NCI-H1092 treated with DMSO at 0.1 percent for 48 hours (cell line): ENCODE measurements at places on chromosomes 7 and 10.

GRCh38 chr7:18566829-18567228 is 71.3 kb downstream of the HDAC9 start:
- no peak for DNase-seq

DNA sequence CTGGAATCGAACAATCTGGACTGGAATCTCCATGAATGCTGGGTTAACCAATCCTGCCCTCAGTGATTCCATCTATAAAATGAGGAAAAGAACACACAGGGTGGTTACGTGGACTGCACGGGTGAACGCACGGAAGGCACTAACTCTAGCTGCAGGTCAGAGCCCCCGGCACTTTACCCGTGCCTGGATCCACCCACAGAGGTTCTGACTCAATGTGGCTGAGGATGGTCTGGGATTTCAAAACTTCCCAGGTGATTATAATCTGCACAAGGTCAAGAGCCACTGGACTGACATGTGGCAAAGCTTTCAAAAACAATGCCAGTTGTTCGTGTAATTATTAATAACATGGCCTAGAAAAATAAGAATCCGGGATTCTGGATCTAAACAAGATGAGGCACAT is 29.2 kb downstream of the KIAA1549 start:
- no peak for DNase-seq

DNA sequence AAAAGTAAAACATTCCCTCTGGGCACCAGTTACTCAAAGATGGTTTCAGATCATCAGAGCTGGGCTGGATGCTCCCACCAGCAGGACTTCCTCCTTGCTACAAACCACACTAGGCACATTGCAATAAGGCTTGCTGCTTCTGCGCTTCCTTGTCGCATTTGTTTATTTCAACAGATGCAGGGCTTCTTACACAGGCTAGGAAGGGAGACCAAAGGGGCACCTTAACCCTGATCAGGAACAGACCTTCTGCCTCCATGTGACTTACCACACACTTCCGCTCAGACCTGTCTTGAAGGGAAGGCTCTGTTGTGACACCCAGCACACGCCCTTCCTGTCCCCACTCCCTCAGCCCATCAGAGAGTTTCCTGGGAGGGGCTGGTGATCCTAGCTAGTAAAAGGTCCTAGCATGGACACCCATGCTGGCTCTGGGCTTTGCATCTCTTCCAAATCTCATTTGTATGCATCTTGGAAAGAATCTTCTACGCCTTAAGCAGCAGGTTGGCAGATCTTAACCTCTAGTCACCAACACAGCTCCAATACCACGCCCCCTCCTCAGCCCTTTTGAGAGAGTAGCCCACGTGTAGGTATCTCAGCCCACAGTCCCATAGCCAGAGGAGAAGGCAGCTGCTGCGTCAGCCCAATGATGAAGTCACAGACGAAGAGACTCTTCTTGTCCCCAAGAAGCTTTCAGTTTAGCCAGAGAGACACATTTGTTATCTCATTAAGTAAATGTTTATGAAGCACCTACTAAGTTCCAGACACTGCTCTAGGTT is 47.1 kb upstream of the SVIL start:
- no peak for DNase-seq

DNA sequence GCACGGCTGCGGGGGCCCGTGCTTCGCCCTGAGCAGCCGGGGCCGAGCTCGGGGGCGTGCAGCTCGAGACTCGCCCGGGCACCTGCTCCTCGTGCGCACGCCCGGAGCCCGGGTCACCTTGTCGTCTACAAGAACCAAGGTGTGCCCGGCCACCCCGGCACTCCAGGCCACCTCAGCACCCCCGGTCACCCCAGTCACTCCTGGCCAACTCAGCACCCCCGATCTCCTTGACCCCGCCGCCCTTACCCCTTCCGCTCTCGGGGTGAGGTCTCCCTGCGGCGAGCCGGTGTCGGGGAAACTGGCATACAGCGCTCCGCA is 268 bp upstream of the IGFBP3 start:
- DNase-seq, result no peak

- DNase-seq, result no peak
Observed at GRCh38 chr10:24908793-24909423, 43.5 kb downstream of the PRTFDC1 start.

- DNase-seq, result no peak
Observed at GRCh38 chr10:91761721-91762120, 36.5 kb upstream of the TNKS2 start.

DNA sequence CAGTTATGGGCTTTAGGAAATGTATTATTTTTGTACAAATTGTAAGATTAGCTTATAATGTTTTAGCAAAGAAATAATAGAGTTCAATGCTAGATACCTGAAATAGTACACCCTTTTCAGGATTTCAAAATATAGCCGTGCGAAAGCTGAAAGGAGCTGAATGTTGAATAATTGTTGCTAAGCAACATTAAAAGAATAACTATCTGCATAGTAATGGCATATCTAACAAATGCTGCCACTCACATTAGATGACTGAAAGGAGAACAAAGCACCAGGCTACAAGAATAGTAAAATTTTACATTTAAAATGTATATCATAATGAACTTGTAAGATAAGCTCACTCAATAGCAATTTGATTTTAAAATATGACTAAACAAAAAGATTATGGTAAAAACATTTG is 82.5 kb downstream of the SDHAF3 start:
- no peak for DNase-seq

DNA sequence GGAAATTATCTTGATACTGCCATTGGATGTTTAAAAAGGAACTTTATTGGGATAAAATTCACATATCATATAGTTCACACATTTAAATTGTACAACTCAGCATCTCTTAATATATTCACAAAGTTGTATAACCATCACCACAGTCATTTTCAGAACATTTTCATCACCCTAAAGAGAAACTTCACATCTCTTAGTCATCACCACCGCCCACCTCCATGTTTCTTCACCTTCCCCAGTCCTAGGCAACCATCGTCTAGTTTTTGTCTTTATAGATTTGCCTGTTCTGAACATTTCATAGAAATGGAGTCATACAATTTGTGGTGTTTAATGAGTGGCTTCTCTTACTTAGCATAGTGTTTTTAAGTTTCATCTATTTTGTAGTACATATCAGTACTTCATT is 96.6 kb downstream of the ANKRD30A start:
- DNase-seq, result no peak

- DNase-seq, result no peak
Observed at GRCh38 chr10:102783568-102783967, 39.8 kb downstream of the WBP1L start.

- DNase-seq, result no peak
Observed at GRCh38 chr10:3051692-3052091, 15.7 kb upstream of the PFKP start.

GRCh38 chr10:116311706-116312490 is 12.3 kb upstream of the CCDC172 start:
- no peak for DNase-seq

DNA sequence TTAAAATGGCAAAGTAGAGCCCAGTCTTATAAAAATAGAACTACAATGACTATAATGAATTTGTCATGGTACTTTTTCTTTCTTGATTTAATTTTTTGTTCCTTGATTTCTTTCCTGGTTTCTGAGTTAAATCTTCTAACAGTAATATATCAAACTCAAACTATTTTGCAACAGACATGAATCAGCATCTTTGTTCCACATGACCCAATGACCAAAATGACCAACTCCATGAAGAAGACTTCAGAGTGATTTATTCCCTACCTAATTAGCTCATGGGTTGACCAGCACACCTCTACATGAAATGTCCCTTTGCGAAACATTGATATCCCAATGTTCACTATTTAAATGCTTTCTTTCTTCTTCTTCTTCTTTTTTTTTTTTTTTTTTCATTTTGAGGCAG is 30.9 kb downstream of the NMT2 start:
- DNase-seq, result no peak

DNA sequence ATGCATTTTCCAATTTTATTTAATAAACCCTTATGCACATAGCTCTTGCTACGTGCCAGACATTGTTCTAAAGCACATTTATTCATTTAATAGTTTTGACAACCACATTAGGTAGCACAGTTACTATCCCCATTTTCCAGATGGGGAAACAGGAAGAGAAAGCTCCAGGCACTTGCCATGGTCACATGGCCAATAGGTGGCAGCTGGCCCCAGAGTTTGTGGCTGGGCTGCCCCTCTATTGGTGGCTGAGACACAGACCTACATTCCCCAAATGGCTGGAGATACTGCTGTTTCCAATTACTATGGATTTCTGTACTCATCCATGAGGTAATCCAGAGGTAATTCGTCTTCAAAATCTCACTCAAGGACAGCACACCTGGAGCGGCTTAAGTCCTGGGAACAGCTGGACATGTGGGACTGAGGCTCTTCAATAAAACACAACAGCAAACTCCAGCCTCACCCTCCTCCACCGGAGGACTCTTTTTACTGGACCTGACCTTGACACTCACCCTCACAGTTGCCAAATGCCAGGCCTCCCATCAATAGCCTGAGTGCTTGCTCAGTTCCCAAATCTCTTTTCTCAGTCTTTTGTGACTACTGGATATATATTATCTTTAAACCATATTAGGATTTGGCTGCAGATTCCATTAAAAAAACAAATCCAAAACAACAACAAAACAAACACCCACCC is 106.1 kb downstream of the CLEC2L start:
- DNase-seq, result no peak

DNA sequence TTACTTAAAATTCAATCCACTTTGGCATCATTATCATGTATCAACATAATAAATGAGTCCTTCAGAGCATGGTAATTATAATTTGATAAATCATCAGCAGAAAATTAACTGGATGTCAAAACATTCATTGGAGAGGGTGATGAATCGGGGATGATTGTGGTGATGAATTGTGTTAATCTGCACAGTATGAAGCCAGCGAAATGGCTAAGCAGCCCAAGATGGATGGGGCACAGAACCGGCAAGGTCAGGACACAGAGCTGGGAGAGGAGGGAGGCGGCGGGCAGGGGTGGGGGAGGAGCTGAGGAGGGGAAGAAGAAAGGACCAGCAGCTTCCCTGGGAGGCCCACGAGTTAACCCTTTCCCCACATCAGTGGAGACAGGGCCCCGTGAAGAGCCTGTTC is 536.1 kb downstream of the LRMDA start:
- no peak for DNase-seq

- DNase-seq, result no peak
Observed at GRCh38 chr7:13259930-13260329, 572.5 kb downstream of the ARL4A start.

DNA sequence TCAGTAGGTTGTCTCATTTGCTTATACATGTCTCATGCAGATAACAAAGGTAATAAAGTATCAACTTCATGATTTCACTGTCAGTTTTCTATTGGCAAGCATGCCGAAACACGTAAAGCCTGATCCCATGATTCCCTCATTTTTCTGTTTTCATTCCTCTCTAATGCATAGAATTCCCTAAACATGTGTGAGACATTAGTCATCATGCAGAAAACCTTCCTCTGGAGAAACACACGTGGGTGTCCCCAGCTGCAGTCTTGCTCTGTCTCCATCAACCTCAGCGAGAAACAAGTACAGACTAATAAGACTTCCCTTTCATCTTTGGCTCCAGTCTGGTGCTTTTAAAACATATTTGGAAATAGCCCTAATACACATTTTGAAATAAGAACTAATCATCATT is 432.7 kb upstream of the VSTM2A start:
- DNase-seq, result no peak

- no peak for DNase-seq
Observed at GRCh38 chr10:121131426-121132265, 280.5 kb downstream of the WDR11 start.

GRCh38 chr7:110050785-110051184 is 1040.1 kb upstream of the LRRN3 start:
- no peak for DNase-seq
